ENCODE measurements at places on chromosomes 5 and 9. TPM values are rescaled to one million over a fixed set of nuclear protein-coding genes. Genes with fewer than 3 reads are reported as not detected.

GRCh38 chr9:75636427-75637045, 253.9 kb upstream of the PCSK5 start:
- no peak for DNase-seq

DNA sequence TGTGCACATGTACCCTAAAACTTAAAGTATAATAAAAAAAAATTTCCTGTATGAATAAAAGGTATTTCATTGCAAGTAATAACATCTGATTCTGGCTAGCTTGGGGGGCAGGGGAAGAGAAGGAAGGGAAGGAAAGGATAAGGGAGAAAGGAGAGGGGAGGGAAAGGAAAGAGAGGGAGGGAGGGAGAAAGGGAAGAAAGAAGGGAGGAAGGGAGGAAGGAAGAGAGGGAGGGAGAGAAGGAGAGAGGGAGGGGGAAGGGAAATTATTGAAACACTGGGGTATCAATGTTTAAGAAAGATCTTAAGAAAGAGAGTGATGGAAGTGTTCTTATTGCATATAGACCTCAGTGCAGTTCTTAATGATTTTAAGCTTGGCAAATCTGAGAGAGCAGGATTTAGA, 129.8 kb upstream of the ZNF366 start:
- DNase-seq, result no peak

GRCh38 chr5:152689250-152689711, 284.2 kb upstream of the NMUR2 start:
- no peak for DNase-seq

DNA sequence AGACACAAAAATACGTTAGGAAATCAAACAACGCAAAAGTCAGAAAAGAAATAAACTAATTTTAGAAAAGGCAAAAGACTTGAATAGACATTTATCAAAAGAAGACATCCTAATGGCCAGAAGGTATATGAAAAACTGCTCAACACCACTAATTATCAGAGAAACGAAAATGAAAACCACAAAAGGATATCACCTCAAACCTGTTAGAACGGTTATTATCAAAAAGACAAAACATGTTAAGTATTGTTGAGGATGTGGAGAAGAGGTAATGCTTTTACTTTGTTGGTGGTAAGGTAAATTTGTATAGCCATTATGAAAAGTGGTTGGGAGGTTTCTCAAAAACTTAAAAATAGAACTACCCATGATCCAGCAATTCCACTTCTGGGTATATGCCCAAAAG, 230.0 kb upstream of the RGMB start:
- no peak for DNase-seq

GRCh38 chr5:135230251-135230925, 168.6 kb downstream of the MACROH2A1 start:
- no peak for DNase-seq

- no peak for DNase-seq
Measured at GRCh38 chr5:56176155-56176798, 56.9 kb downstream of the ANKRD55 start.

DNA sequence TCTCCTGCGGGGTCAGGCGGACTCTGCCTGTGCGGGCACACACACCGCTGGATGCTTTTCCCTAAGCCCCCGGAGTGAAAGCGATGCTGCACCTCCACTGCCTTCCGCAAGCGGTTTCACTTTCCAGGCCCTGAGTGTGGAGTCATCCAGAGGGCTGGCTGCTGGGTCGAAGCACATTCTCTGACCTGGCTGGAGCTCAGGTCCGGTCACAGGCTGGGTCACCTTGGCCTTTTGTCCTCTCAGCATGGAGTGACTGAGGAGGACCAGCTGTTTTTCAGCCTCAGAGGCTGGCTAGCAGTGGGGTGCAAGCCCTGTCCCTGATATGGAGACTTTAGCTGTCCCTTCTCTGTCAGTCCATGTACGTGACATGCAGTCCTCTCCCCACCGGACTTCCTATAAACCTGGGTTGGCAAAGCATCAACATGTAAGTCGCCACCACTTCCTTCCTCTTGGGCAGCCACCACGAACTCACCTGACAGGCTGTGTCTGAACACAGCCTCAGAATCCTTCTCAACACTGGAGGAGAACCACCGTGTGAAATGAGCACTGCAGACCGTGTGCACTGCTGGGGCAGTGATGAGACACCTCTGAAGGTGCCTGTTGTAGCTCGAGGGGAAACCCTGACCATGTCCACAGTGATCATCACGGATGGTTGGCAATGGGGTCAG, 51.3 kb downstream of the GADD45G start:
- DNase-seq, result no peak

DNA sequence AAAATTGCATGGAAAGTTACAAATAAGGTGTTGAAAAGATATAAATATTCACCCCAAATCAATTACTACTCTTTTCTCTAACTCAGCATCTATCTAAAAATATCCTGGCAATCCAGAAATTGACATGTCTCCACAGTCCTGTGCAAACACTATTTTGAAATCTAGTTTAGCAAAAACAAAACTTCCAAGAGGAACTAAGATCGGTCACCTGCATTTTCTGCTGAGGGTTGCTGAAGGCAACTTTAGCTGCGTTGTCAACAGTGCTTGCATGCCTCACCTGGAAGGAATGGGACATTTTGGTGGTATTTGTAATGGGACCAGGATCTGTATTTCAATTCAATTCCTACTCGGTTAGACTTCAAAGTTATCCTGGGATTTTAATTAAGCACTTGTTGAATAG, 398.3 kb downstream of the NTRK2 start:
- DNase-seq, result no peak

DNA sequence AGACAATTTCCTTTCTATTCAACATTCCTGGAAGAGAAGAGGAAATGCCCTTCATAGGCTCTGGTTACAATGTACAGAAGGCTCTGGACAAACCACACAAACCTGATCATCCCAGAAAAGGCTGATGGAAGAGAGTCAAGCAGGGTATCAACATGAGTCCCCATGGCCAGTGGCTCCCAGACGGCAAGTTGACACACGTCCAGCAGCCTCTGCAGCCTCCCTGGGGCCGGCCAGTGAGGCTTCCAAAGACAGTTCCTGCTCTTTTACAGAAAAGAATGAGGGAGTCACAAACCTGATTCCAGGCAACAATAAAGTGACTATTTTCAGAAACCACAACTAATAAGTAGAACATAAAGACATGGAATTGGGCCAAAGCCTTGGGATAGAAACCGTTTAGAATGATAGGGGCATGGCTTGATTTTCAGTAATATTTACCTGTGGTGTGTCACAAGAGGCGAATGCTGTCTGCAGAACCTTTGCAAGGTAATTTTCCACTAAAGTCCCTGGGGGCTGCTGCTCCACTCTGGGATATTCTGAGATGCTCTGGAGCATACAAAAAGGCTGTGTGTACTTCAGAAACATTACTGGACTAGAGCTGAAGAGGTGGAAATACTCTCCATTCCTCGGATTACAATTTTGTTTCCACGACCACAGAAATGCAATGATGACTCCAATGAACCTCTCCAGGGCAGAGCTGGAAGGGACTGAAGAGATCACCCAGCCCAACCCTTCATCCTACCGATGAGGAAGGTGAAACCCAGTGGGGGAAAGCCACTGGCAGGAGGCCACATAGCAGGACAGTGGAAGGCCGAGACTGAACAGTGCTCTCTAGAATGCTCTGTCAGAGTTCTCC, 10.4 kb downstream of the MED27 start:
- DNase-seq, result no peak

DNA sequence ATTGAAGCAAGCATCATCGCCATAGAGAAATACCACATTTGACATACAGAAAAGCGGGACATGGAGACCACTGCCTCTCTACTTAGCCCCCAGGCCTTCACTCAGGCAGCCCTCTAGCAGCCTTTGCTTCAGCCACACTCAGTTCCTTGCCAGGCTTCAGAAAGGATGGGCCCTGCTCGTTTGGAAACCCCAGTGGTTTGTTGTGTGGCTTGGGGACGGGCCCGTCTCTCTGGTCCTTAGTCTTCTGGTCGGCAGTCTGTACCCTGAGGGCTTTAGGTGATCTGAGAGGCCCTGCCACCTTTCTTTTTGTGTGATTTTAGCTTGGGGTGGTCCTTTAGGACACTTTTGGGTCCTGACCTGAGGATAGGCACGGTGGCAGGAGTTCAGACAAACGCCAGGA, 21.1 kb upstream of the ARSI start:
- no peak for DNase-seq

DNA sequence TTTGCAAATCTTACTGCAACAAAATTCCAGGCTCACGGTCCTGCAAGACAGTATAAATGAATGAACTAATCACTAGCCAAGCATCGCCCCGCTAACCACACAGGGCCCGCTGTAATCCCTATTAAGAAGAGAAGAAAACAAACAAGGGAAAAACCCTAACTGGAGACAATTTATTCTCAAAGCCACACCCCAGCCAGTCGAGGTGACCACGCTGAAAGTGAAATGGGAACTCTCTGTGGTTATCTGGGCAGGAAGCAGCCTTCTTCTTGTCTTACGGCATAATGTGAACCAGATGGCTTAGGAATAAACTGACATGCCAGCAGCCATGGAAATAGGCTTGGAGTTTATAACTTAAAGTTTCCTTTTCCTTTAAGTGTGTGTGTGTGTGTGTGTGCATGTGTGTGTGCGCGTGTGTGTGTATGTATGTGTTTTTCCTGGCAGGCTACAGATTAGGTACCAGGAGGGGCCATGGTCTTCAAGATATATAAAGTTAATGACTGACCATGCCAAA, 120.2 kb downstream of the SEMA6A start:
- no peak for DNase-seq

DNA sequence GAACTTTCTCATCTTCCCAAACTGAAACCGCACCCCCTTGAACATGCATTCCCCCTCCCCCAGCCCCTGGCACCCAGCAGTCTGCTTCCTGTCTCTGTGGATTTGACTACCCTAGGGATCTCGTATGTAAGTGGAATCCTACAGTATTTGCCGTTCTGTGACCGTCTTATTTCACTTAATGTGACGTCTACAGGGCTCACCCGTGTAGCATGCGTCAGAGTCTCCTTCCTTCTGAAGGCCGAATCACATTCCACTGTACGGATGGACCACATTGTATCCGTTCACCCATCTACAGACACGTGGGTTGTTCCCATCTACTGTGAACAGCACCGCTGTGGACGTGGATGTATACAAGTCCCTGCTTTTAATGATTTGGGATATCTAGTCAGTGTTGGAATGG, 4.5 kb downstream of the PRRX2 start:
- DNase-seq, result no peak

DNA sequence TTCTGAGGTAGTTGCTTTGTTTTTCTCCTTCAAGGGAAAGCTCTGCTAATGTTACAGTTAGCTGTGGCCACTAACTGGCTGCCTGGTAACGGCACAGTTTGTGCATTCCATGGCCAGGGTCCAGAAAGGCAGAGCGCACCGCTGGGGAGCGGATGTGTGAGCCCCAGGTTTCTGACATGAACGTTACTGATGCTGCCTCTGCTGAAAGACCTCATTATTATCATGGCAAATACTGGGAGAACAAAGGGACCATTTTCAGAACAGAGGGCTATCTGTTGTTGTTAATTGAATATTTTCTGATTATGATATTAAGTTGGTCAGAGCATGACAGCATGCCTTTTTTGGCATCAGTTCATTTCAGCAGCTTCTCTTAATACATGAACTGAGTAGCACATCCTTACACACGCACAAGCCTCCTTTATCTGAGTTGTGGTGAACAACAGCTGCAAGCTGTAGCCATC, 134.1 kb downstream of the NUDT12 start:
- DNase-seq, result no peak

DNA sequence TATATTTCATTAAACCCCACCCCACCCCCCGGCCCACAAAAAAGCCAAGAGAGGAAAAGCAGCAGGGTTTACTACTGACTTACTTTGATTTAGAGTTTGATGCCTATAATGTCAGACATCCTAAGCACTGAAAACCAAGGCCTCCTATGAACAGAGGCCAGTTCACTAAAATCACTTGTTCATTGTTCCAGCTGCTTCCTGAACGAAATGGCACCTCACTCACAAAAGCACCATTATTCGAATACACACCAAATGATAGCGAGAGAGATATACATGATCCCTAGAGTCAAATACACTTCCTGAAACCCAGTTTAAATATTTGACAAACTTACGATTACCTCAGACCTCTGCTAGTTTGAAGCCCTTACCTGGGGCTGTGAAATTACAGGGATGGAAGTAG, 66.6 kb downstream of the LPAR1 start:
- DNase-seq, result no peak

- no peak for DNase-seq
Measured at GRCh38 chr9:101711330-101711941, 27.0 kb downstream of the GRIN3A start.

DNA sequence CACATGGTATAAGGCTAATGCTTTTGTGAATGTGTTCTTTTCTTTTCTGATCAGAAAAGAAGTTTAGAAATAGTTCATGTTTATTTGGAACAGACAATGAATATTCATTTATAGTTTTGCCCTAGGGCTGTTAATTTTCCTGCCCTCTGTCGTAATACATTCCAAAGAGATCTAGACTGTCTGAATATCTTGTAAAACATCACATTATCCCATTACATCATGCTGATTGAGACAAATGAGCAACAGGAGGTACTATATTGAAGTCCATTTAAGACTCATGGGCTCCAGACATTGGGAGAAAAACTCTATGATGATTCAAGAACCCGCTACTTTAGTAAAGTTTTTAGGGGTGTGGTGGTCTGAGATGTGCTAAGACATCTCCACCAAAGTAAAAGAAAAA, 121.2 kb upstream of the MAP1B start:
- DNase-seq, result no peak

DNA sequence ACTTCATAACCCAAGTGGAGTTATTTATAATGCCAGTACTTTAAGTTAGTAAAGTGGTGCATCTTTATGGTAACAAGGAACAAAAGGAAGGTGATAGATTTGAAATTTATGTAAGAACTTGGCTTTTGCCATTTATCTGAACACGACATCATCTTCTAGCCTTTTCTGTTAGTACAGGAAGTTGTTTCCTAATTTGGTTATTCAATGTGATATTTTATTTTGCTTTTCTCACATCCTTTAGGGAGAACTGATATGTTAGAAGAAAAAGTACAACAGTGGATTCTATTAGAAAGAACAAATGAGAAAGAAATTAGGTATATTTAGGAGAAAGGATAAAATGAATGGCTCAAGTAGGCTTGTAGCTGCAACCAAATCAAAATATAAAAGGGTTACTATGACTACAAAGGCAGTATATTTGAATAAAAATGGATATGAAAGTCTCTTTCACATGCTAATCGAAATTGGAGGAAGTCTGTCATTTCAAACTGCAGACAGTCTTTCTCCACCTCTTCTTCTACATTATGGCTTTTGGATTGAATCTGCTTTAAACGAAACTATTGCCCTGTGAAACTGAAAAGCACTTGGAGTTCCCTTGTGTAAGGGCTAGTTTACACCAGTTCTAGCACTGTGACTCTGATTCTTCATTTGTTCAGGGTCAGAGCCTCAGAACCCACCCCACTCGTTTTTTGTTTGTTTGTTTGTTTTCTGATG, 18.5 kb upstream of the SLC24A2 start:
- DNase-seq, result no peak

GRCh38 chr9:3087697-3088096, 243.8 kb upstream of the PUM3 start:
- DNase-seq, result no peak

GRCh38 chr5:135711911-135712310, 122.6 kb upstream of the SLC25A48 start:
- DNase-seq, result no peak

The GDF9 gene
- 0.54 TPM for total RNA-seq

The TOR2A gene
- total RNA-seq, result 8.3 TPM

The GRM6 gene
- 0.27 TPM for total RNA-seq

The ADAMTSL1 gene
- 17.5 TPM for total RNA-seq

The SOWAHA gene
- 4.9 TPM for total RNA-seq

The SV2C gene
- 9.3 TPM for total RNA-seq

The SH3GL2 gene
- total RNA-seq, result 80.8 TPM

Data from cerebellum (tissue), 4 donors.